NCI-H2171 (cell line): ENCODE measurements at places on chromosomes 13 and 19.

DNA sequence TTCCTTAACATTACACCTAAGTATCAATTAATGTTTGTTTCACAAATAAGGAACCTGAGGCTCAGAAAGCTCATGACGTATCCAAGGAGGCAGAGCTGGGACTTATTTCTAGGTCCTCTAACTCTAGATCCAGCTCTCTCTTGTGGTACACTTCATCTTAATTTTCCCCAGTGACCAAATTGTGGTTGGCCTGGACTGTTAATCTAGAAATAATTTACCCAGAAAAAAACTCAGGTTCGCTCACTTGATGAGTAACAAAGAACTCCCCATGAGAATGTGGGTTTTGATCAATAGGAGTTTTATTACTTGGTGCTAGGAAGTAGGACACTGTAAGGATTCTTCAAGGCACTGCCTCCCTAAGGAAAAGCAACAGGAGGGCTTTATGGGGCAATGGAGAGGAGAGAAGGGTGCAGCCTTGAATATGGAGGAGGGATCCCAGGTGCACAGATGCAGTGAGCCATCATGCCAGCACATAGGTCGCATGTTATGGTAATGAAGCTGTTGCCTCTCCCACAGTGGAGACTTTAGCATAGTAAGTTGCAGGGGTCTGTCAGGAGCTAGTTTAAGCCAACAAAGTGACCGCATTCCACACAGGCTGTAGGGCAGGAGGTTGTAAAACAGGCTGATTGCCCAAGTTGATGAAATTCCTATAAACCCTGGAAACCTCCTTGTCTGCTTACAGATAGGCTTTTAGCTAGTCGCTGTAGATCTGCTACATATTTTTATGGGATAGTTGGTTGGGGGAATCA is 14.7 kb downstream of the RAP2A start:
- DNase-seq, result no peak

- DNase-seq, result no peak
Observed at GRCh38 chr19:17847538-17848366, at the start of gene JAK3. Gene JAK3, minus strand, starts transcription at chr19:17847982. Its CDS starts 3,565 bp downstream, at chr19:17844417.

GRCh38 chr13:60837806-60838205 is 440.8 kb downstream of the TDRD3 start:
- DNase-seq, result no peak

- no peak for DNase-seq
Observed at GRCh38 chr19:16449330-16449961, 22.3 kb downstream of the EPS15L1 start.

GRCh38 chr19:46025835-46026234 is 3.0 kb upstream of the PGLYRP1 start:
- DNase-seq, result no peak

DNA sequence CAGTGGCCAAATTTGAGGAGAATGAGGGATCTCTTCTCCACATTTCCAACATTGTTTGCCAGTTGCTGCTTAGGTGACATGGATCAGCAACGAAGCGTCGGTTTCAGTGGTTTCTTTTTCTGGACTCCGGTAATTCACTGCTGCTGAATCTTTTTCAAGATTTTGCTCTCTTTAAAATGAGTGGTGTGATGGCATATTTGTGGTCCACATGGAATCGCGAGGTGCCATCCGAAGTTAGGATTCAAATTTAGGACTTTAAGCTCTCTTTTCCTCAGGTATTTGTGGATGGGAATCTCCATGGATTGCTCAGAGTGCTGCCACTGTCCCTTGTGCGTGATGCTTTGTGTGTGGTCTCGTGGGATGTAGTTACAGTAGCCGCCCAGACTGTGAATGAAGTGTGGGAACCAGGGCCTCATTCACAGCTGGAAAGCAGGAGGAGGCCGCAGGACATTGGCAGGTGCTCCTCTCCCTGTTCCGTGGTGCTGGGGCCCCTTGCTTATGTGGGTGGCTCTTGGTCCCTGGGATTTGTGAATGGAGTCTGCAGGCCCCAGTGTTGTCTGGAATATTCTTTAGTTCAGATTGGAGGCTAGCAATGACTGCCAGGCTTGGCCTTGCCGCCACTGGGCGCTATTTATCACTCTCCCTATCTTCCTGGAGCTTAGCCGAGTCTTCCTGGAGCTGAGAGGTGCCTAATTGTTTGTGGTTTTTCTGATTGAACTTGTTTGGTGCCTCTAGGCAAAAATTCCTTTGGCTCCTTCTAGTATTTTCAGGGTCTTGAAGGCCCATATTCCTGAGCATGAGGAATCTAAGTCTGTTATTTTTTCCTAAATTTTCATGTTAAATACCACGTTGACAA is 1.5 kb downstream of the ILF3 start:
- no peak for DNase-seq

DNA sequence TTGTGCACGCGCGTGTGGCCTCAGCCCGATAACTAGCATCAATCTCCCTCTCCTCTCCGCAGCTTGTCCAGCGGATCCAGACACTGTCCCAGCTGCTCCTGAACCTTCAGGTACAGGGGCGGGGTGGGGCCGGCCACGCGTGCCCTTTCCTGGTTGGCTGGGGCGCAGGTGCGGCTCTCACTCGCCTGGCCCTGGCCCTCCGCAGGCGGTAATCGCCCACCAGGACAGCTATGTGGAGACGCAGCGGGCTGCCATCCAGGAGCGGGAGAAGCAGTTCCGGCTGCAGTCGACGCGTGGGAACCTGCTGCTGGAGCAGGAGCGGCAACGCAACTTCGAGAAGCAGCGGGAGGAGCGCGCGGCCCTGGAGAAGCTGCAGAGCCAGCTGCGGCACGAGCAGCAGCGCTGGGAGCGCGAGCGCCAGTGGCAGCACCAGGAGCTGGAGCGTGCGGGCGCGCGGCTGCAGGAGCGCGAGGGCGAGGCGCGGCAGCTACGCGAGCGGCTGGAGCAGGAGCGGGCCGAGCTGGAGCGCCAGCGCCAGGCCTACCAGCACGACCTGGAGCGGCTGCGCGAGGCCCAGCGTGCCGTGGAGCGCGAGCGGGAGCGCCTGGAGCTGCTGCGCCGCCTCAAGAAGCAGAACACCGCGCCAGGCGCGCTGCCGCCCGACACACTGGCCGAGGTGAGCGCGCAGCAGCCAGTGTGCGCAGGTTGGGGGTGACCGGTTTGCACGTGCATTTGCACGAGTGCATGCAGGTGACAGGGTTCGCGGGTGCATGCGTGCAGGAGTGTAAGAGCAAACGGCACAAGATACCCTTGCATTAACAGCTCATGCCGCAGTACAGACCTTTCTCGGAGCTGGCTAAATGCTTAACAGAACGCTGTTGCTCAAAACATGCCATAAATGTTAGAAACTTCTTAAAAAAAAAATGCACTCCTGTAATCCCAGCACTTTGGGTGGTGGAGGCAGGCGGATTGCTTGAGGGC is 21.5 kb downstream of the PEX11G start:
- DNase-seq, result no peak

DNA sequence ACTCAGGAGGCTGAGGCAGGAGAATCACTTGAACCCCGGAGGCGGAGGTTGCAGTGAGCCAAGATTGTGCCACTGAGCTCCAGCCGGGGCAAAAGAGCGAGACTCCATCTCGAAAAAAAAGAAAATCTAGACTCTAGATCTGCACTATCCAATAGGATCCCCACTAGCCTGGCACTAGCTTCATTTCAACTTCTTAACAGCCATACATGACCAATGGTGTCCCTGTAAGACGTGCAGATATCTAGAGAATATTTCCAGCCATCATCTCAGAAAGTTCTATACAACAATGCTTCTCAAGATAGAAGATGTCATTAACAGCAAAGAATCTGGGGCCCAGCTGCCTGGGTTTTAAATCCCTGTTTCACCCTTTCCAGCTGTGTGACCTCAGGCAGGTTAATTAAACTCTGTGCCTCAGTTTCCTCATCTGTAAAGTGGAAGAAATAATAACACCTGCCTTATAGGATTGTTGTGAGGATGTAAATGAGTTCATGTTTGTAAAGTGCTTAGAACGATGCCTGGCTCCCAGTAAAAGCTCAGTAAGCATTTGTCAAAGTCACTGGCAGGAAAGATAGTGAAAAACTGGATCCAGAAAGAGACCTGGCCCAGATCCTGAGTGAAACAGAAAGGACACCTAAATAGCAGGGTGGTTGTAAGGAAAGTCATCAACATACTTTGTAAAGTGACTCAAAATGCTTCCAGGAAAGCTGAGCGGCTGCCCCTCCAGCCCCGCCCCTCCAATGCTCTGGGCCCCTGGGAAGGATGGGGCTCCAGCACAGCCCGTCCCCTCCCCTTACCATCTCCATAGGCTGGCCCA is 13.5 kb downstream of the WIZ start:
- no peak for DNase-seq

- DNase-seq, result peak; percentile 47
Observed at GRCh38 chr19:7928741-7929701, 3.1 kb upstream of the CTXN1 start.

GRCh38 chr13:41419206-41419605 is 38.1 kb upstream of the RGCC start:
- no peak for DNase-seq

DNA sequence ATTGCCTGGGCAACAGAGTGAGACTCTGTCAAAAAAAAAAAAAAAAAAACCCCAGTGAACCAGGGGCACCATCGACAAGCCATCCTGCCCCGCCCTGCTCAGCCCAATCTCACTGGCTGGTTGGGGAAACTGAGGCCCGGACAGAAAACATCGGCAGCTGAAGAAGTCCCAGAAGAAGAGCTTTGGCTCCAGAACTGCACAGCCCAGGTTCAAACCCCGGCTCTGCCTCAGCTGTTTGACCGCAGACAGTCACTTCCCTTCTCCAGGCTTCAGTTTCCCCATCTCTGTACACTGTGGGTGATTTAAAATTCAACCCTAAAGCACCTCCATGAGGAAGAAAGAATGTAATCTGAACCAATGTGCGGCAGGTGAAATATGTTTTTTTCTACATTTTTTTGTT is 9.4 kb upstream of the SEMA6B start:
- no peak for DNase-seq

DNA sequence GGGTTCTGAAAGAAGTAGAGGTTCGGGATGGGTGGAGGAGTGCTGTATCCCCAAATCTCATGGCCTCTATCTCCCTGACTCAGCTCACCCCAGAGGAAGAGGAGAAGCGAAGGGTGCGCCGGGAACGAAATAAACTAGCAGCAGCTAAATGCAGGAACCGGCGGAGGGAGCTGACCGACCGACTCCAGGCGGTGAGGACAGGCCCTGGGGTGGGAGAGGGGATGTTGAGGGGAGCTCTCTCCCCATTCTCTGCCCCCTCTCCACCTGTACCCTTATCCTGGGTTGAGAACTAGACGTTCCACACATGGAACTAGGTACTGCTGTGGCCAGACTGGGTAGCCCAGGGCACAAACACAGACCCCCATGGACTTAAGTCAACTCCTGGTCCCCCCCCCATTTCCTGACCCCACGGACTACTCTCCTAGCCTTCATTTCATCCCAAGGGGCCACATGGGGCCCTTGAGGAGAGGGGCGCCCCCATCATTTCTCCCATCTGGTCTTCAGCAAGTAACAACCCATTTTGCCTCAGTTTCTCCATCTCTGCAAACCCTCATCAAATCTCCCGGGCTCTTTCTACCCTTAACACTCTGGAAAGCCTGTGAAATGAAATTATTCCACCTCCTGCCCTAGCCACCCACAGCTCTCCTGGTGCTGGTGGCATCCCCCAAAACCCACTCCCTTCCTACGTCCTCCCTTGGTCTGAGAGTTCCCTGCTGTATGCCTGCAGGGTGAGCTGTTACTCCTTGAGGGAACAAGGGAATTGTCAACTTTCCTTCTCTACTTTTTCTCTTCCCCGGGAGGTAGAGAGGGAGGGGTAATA is 3.5 kb downstream of the FOSB start:
- no peak for DNase-seq

DNA sequence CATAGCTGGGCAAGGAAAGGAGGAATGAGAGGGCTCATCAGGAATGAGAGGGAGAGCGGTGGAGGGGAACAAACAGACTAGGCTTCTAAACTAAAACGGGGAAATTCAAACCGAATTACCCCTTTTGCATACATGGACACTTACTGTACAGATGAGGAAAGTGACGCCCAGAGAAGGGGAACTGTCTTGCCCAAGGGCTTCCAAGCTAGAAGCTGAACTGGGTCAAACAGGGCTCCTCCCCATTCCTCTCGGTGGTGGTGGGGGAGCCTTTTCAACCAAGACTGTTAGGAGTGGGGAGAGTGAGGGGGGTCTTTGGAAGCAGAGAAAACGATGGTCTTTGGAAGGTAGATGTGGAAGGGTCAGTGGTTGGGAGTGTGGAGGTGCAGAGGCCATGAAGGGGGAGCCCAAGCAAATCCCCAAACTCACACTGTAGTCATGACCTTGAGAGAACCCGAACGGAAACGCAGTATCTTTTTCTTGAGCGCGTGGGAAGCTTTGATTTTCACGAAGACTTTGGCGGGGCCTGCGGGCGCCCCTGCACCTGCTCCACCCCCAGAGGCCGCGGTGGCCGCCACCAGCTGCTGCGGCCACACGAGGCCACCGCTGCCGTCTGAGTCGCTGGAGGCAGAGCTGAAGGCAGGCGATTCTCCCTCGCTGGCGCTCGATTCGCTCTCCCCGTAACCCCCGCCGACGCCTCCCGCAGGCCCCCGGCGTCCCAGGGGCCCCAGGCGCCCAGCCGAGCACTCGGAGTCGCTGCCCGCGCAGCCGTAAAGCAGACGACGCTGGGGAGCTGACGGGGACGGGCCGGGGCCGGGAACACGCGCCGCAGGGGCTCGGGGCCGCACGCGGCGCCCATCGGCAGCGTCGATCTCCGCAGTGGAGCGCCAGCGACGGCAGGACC is 12.3 kb upstream of the GNG8 start:
- DNase-seq, result no peak

GRCh38 chr13:44300895-44301638 is 72.6 kb upstream of the SERP2 start:
- peak; percentile 35 for DNase-seq

GRCh38 chr13:29679396-29680053 is 84.0 kb upstream of the SLC7A1 start:
- no peak for DNase-seq

DNA sequence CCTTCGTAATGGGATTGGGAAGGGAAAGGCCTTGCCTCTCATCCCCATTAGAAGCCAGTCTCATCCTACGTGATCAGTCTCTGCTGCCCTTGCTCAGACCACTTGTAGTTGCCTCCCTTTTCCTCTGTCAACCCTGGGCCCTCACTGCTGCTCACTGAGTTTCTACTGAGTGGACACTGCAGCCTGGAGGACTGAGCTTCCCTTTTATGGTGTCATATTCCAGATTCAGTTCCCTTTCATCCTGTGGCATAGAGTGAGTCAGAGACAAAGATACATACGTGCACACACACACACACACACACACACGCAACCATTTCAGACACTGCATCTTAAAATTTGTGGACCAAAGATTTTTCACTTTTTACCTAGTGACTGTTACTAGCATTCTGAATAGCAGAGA is 56.6 kb downstream of the COG3 start:
- DNase-seq, result no peak

DNA sequence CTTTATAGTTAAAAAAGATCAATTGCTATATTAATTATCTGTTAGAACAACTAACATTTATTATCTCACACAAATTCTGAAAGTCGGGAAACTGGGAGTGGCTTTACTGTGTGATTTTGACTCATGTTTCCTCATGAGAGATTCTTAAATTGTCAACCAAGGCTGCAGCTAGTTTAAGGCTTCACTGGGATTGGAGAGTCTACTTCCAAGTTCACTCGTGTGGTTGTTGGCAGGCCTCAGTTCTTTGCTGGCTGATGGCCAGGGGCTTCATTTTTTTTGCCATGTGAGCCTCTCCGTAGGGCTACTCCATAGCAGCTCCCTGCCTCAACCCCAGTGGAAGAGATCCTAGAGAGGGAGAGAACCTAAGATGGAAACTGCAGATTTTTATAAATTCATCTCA is 24.5 kb upstream of the LPAR6 start:
- DNase-seq, result no peak
